ENCODE measurements at places on chromosomes 2 and 18. TPM values are rescaled to one million over a fixed set of nuclear protein-coding genes. Genes with fewer than 3 reads are reported as not detected.

SP110 gene
- total RNA-seq, result 72.5 TPM

MAT2A gene
- total RNA-seq, result 98.6 TPM

EVX2 gene
- not detected for total RNA-seq

RANBP2 gene
- 137 TPM for total RNA-seq

REG3G gene
- not detected for total RNA-seq

CYTIP gene
- total RNA-seq, result 294 TPM

CFAP65 gene
- not detected for total RNA-seq

GRCh38 chr2:100188326-100188725, 45.9 kb upstream of the AFF3 start:
- DNase-seq, result no peak
- H3K36me3 ChIP-seq, result no peaks in the 10 kb centered on the region
- peaks cover 4% of the 10 kb centered on the region for H3K27me3 ChIP-seq

DNA sequence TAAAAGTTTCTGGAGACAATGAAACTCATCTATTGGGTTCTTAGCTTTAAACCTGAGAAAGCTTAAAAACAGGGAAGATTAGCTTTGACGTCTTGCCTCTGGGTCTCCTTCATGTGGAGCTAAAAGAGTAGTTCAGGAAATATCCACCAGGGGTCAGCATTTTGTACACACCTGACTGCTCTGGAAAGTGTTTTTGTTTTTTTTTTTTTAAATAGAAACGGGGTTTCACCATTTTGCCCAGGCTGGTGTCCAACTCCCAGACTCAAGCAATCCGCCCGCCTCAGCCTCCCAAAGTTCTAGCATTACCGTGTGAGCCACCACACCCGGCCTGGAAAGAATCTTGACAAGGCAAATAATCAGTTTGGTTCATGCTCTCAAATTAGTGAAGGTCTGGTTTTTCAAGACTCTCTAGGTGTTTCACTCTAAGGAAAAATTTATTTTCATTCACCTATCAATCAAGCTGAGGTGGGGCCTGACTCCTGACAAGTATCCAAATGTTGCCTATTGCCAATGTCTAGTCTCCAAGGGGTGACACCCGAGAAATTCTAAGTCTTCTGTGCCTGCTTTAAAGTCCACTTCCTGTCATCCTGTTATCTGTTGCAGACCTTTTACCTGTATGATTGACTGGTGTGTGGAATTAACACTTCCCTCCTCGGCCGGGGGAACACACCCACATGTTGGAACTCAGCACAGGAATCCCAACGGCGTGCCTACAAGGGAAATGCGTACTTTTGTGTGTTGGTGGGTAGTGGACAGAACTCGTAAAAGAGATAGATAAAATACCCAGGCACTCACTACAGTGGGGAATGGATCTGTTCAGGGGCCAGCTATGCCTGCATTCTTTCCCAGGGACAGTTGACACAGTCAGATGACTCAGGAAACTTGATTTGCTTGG, 11.3 kb downstream of the IL1RN start:
- peaks cover 14% of the 10 kb centered on the region for H3K4me1 ChIP-seq
- DNase-seq, result peak; percentile 52
- H3K4me3 ChIP-seq, result peak overlapping the region; percentile 49
- peak overlapping the region; percentile 60 for H3K27ac ChIP-seq

GRCh38 chr2:130355578-130356431, at the start of gene PTPN18:
PTPN18 (plus strand) TSS chr2:130356056; CDS start chr2:130356108, 52 bp downstream.
- no peaks in the 10 kb centered on the region for H3K36me3 ChIP-seq
- no peaks in the 10 kb centered on the region for H3K27me3 ChIP-seq
- DNase-seq, result peak; percentile 55
- no peak within 1 kb of the TSS for H3K27ac ChIP-seq
- peaks cover 8% of the 10 kb centered on the region for H3K4me1 ChIP-seq

GRCh38 chr2:45857275-45857609, 205.8 kb downstream of the PRKCE start:
- no peaks in the 10 kb centered on the region for H3K27me3 ChIP-seq
- no peak for DNase-seq
- no peak overlapping the region for H3K4me3 ChIP-seq
- H3K36me3 ChIP-seq, result no peaks in the 10 kb centered on the region
- H3K27ac ChIP-seq, result no peak overlapping the region

- no peak for DNase-seq
- peaks cover 3% of the 10 kb centered on the region for H3K36me3 ChIP-seq
- H3K4me1 ChIP-seq, result peaks cover 6% of the 10 kb centered on the region
- peaks cover 24% of the 10 kb centered on the region for H3K27me3 ChIP-seq
- no peak overlapping the region for H3K4me3 ChIP-seq
Measured at GRCh38 chr2:128395640-128396499, 77.2 kb upstream of the HS6ST1 start.

GRCh38 chr2:230234122-230234722, 8.7 kb downstream of the SP140 start:
- peaks cover 28% of the 10 kb centered on the region for H3K4me1 ChIP-seq
- H3K27ac ChIP-seq, result peak overlapping the region; percentile 84
- H3K27me3 ChIP-seq, result no peaks in the 10 kb centered on the region
- no peak overlapping the region for H3K4me3 ChIP-seq
- DNase-seq, result no peak
- H3K36me3 ChIP-seq, result peaks cover 20% of the 10 kb centered on the region

GRCh38 chr2:1884933-1885580, 140.7 kb upstream of the PXDN start:
- H3K27me3 ChIP-seq, result peaks cover 52% of the 10 kb centered on the region
- H3K36me3 ChIP-seq, result no peaks in the 10 kb centered on the region
- no peak for DNase-seq
- H3K4me1 ChIP-seq, result no peaks in the 10 kb centered on the region
- H3K27ac ChIP-seq, result no peak overlapping the region

- no peak for DNase-seq
- H3K36me3 ChIP-seq, result no peaks in the 10 kb centered on the region
- H3K4me1 ChIP-seq, result no peaks in the 10 kb centered on the region
- no peak overlapping the region for H3K27ac ChIP-seq
Measured at GRCh38 chr2:82182270-82182669, 1877.7 kb upstream of the LRRTM1 start.

DNA sequence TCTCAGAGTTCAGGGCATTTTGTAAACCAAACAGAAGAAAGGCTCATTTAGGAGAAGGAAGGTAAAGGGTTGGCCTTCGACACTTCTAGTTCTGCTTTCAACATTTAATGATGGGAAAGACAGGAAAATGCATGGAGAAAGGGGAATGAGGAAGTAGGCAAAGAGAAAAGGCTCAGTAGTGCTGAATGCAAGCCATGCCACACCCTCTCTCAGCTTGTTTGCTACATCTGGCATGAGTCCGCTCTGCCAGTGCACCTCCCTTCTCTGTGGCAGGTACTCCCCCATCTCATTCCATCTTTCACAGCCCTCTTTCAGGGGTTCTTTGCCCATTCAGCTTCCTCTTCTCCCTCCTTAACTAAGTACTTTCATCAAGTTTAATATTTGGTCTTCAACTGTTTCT, 120.9 kb upstream of the ITGB6 start:
- no peak overlapping the region for H3K4me3 ChIP-seq
- H3K27me3 ChIP-seq, result no peaks in the 10 kb centered on the region
- H3K27ac ChIP-seq, result peak overlapping the region; percentile 62

DNA sequence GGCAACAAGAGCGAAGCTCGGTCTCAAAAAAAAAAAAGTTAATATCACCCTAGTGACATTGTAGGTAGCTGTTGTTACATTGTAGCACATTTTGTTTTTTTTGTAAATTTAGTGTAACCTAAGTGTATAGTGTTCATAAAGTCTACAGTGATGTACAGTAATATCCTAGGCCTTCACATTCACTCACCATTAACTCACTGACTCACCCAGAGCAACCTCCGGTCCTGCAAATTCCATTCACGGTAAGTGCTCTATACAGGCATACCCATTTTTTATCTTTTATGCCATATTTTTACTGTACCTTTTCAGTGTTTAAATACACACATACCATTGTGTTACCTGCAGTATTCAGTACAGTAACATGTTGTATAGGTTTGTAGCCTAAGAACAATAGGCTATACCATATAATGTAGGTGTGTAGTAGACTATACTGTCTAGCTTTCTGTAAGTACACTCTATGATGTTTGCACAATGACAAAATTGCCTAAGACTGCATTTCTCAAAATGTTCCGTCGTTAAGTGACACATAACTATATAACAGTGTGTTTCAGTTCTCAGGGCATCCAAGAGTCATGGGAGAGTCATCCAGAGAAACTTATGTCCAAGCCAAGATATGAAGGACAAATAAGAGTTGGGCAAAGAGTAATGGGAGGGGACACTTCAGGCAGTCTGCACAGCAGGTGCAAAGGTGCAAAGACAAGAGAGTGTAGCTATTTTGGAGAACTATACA, 68.4 kb downstream of the TANK start:
- H3K4me1 ChIP-seq, result peaks cover 7% of the 10 kb centered on the region
- H3K27ac ChIP-seq, result peak overlapping the region; percentile 59
- H3K4me3 ChIP-seq, result no peak overlapping the region
- DNase-seq, result no peak

DNA sequence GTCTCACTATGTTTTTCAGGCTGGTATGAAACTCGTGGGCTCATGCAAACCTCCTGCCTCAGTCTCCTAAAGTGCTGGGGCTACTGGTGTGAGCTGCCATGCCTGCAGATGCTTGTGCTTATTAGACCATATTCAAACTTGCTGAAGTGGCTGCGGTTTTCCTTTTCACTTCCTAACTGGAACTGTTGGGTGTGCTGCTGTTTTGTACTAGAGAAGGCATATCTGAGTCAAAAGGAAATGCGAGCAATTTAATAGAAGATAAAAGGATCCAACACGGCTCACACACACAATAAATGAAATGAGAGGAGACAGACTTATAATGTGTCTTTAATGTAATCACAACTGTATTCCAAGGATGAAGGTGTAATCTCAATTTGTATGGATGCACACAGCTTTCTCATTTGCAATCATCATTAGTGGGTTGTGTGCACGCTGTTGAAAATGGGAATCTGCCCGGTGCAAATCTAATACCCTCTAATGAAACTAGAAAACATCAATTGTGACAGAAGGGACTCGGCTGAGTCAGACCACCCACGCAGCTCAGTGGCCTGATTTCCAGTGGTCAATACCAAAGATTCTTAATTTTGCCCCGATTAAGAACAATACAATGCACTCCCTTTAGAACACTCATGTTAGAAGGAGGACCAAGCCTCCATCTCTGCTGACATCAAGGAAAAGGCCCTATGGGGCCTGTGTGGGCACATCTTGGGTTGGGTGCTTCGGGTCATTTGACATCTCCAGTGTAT, 532.7 kb downstream of the TDRD15 start:
- no peaks in the 10 kb centered on the region for H3K36me3 ChIP-seq
- no peaks in the 10 kb centered on the region for H3K27me3 ChIP-seq
- no peaks in the 10 kb centered on the region for H3K4me1 ChIP-seq
- H3K4me3 ChIP-seq, result no peak overlapping the region
- H3K27ac ChIP-seq, result no peak overlapping the region

GRCh38 chr2:241983571-241984270, 114.2 kb downstream of the RTP5 start:
- H3K27me3 ChIP-seq, result no peaks in the 10 kb centered on the region
- no peak for DNase-seq
- peaks cover 8% of the 10 kb centered on the region for H3K4me1 ChIP-seq
- H3K36me3 ChIP-seq, result no peaks in the 10 kb centered on the region

GRCh38 chr2:54578648-54579045, 122.5 kb downstream of the SPTBN1 start:
- H3K4me3 ChIP-seq, result peak overlapping the region; percentile 66
- H3K36me3 ChIP-seq, result no peaks in the 10 kb centered on the region
- H3K4me1 ChIP-seq, result peaks cover 76% of the 10 kb centered on the region

DNA sequence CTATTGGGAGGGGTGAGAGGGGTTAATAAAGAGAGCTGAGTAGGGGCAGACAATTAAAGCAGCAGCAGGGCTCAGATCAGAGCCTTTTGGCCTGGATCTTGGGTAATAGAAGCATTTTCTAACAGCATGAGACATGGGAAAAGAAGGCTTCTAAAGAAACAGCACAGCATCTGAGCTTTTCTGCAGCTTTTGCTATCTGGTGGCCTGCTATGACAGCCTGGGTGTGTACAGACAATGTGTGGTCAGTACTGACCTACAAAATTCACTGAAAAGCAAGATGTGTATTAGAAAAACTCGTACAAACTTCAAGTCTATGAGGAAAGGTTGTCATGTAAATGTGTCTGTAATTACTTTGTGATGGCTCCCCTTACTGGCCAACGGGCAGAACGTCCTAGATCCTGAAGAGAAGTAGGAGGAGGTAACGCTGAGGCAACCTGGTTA, 95.6 kb downstream of the GALNT3 start:
- H3K4me1 ChIP-seq, result no peaks in the 10 kb centered on the region
- no peak for DNase-seq
- no peaks in the 10 kb centered on the region for H3K36me3 ChIP-seq

All from T-helper 17 cell (primary cell).